ENCODE measurements at places on chromosomes 4 and X. TPM values are rescaled to one million over a fixed set of nuclear protein-coding genes. Genes with fewer than 3 reads are reported as not detected.
A peak's percentile ranks its signal among the peaks of the same experiment; 100 is the strongest.

SRPK3 gene
- not detected for total RNA-seq

IRS4 gene
- total RNA-seq: not detected

RHOH gene
- total RNA-seq: not detected

NIPAL1 gene
- total RNA-seq: not detected

PAGE4 gene
- total RNA-seq: not detected

AFAP1 gene
- total RNA-seq: 103 TPM

SNCA gene
- total RNA-seq: not detected

PHOX2B gene
- not detected for total RNA-seq

FGF16 gene
- not detected for total RNA-seq

PAGE5 gene
- not detected for total RNA-seq

SYTL5 gene
- total RNA-seq: not detected

POLN gene
- 1.8 TPM for total RNA-seq

ARHGAP36 gene
- not detected for total RNA-seq

LONRF3 gene
- 0.54 TPM for total RNA-seq

NMU gene
- not detected for total RNA-seq

DNA sequence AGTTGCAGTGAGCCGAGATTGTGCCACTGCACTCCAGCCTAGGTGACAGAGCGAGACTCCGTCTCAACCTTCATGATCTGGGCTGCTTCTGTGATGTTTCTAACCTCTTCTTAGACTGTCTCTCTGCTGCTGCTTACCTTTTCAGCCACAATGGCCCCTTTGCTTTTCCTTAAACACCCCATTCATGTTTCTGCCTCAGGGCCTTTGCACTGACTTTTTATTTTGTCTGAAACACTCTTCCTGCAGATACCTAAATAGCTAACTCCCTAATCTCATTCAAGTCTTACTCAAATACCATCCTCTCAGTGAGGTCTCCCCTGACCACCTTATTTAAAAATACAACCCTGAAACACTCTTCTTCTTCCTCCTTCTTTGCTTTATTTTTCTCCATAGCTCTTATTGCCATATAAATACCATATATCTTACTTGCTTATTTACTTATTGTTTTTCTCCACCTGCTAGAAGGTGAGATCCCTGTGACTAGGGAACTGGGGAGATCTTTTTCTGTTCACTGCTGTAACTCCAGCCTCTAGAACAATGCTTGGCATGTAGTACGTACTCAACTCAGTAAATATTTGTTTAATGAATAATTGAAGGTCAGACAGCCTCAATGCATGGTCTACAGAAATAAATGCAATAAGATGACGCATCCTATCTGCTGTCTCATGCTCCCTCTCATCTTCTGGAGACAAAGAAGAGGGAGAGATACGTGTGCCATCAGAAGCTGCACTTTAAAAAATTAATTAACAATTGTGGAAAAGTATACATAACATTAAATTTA, 43.8 kb upstream of the SETD7 start:
- DNase-seq: peak; percentile 77

DNA sequence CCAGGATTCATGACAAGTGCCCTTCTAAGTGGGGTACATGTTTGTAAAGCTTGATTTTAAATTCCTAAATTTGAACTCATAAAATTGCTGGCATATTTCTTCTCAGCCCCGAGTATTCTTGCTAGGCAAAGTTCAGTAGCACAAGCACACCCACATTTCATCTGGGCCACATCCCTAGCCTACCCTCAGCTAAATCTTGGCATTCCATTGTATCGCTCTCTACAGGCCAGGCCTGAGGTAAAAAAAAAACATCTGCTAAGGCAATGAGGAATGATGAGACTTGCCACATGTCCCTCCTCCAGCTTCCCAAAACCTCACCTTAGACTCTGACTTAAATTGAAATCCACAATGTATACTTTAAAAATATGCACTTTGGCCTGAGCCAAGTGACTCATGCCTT, 51.4 kb upstream of the VCX3B start:
- DNase-seq: no peak

DNA sequence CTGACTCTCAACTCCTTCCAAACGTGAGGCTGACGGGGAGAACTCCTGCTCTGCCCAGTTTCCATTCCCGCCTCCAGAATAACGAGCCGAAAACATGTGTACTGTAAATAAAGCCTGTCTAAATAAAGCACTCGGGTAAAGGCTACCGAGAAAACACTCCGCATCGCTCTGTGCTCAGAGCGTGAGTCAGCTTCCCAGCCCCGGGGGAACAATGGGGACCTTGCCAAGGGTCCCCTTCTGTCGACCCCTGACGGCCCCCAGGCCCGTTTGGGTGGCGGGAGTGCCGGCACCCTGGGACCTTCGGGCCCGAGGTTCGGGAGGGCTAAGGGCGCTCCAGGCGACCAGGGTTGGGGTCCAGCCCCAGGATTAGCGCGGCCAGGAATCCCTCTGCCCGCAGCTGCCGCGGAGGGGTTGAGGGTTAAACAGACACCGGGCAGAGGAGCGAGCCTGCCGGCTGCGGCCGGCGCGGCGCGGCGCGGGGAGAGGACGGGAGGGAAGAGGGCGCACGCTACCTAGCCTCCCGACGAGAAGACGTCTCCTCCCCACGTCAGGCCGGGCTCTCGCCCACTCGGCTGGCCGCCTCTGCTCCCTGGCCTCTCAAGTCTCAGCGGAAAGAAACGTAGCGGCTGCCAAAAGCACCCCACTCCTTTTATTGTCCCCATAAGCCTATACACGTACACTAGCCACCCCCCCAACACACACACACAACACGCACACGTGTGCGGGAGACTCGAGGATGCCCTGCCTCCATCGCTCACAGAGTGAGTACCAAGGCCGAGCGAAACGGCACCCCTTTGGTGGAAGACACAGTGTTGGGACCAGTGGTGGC, 85.5 kb downstream of the BCOR start:
- DNase-seq: peak; percentile 67

DNA sequence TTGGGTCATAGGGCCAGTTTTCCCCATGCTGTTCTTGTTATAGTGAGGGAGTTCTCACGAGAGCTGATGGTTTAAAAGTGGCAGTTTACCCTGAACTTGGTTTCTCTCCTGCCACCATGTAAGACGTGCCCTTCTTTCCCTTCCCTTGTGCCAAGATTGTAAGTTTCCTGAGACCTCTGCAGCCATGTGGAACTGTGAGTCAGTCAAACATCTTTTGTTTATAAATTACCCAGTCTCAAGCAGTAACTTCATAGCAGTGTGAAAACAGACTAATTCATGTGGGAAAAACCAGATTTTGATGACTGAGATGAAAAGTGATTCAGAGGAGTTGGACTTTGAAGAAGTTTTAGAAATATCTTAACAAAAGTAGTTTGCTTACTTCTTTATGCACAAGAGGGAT, 101.4 kb downstream of the ARHGAP10 start:
- DNase-seq: peak; percentile 55

DNA sequence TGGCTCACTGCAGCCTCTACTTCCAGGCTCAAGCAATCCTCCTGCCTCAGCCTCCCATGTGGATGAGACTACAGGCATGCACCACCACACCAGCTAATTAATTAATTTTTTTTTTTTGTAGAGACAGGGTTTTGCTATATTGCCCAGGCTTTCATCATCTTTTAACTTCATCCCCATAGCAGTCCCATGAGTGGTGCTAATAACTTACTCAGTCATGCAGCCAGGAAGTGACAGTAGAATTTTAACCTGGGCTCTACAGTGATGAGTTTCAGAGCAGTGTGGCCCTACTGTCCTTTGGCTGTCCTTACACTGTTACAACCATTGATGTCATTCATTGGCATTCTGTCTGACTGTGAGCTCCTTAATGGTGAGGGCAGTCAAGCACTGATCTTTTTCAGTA, 3.9 kb upstream of the OCIAD2 start:
- DNase-seq: no peak

- DNase-seq: peak; percentile 3
Measured at GRCh38 chr4:189048119-189048518, 892.6 kb upstream of the FRG1 start.

DNA sequence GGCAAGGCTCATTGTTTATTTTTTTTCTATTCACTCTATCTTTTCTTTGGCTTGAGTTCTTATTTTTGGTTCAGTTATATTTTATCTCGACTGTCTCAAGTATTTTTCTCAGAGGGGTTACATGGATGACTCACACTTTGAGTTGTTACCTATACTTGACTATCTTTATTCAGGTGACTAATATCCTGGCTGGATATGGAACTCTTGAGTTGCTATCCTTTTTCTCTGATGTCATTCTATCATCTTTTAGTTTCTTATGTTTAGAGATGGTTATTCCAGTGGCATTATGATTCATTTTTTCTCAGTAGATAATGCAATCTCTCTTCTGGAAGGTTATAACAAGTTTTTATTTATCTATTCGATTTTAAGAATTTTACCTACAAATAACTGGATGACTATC, 117.9 kb downstream of the COX18 start:
- no peak for DNase-seq

- DNase-seq: no peak
Measured at GRCh38 chr4:100431416-100431815, 86.4 kb downstream of the EMCN start.

GRCh38 chr4:185369731-185370130, 26.0 kb downstream of the LRP2BP start:
- DNase-seq: peak; percentile 48

DNA sequence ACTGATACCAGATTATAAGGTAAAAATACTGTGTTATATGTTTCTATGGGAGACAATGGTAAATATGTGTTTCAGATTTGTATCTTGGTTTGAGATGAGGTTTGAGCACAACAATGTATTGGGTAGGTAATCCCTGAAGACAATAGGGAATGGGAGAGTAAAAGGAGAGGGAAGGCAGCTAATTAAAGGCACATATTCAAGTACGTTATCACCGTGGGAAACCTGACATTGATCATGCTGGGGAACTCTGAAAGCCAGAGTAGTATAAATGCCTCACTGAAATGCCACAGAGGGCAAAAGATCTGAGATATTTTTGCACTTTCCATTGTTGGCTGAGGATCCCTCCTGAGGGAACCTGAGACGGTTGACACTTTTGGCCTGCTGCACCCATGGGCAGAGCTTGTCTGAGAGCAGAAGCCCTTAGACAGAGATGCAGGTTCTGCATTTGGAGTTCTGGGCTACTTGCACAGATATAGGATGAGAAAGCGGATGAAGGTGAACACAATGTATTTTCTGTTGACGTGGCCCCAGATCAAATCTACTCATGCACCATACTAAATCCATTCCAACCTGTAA, 506.7 kb downstream of the PCDH18 start:
- DNase-seq: no peak

- DNase-seq: peak; percentile 9
Measured at GRCh38 chrX:106612393-106612763, 600 bp downstream of the RADX start.

DNA sequence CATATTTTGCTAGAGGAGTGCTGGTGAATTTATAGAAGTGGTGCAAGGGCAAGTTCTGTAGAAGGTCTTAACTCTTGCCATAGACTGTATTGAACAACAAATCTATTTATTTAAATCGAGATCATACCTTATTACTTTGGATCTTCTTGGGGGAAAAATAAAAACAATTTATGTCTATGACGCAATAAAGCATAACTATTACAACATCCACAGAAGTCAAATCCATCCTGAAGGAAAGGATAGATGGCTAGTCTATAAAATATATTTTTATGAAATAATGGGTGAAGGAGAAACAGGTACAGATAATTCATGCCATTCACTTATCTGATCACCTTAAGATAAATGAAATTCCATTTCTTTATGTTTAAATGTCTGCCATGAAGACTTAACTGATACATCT, 1168.8 kb upstream of the AGA start:
- DNase-seq: no peak

- DNase-seq: peak; percentile 56
Measured at GRCh38 chr4:13349096-13349495, 135.0 kb downstream of the RAB28 start.

- DNase-seq: no peak
Measured at GRCh38 chrX:95791876-95792275, 892.8 kb upstream of the DIAPH2 start.

DNA sequence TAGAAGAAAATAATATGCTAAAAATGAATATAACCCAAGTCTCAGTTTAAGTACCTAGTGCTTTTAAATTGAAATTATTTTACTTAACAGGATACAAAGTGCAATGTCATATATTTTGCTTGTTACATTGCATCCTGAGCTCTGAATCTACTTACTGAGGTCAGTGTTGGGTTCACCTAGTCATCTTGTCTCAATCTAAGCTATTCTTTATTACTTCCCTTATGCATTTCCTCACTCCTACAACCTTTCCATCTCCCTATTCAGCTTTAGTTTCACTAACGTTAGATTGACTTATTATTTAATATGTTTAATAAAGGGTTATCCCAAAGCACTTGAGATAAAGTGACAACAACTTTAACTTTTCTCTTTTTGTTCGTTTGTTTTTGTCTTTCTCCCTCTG, 483.7 kb downstream of the FSTL5 start:
- no peak for DNase-seq

DNA sequence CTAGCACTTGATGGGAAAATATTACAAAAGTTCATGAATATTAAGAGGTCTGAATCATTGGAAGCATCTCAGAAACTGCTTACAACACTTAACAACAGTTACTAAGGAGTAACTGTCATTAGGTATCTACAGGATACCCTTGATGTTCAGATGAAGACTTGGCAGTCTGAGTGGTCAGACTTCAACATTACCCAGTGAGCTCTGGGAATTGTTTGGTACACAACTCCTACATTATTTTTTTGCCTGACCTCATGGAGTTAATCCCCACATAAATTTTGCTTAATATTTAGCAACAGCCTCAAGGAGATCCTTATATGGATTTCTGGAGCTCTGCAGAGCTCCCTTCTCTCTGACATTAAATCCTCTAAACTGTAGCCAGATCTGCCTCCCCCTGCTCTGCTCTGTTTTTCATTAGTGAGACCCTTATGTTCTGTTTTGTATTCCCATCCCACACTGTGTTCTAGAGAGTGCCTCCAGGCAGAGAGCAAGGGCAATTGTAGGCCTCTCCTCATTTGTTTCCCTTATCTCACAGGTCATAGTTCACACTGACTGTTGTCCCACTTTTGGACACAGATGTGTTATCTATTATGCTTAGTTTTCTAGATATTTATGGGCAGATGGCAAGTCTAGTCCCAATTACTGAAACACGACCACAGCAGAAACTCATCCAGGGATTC, 368.8 kb downstream of the GASK1B start:
- no peak for DNase-seq

DNA sequence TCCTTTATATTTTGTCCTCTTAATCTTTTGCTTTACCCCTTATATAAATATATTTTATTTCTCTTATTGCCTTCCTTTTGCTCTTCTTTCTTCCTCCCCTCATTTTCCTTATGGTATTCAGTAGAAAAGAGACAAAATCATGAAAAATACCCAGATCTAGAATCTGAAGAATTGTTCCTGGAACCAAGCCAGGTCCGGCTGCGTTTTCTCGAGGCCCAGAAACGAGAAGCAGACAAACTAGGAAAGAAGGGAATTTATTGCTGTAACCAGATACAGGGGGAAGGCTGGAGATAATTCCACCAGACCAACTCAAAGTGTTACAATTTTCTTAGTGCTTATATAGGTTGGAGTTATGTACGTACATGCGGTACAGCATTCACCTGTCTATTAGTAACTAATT, 328.7 kb downstream of the GABRG1 start:
- DNase-seq: no peak

DNA sequence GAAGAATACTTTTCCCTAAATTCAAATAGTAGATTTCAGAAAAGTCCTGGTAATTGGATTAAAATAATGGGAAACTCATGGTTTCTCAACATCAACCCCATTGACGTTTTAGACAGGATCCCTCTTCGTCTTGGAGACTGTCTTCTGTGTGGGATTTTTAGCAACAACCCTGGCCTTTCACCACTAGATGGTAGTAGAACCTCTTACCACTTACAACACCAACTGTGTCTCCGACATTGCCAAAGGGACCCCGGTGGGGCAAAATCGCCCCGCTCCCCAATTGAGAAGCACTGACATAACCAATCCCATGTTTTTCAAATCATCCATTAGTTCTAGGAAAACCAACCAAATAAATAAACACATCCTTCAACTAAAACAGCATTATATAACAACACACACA, 16.9 kb upstream of the ANOS1 start:
- DNase-seq: peak; percentile 43
